Stimulated activated CD4-positive, alpha-beta T cell treated with anti-CD3 and anti-CD28 coated beads, Interleukin-1b, Interleukin-23, amount 100 ng/mL, for 4 hours (primary cell): ENCODE measurements at places on chromosomes 2 and 18.

- no peak for DNase-seq
Observed at GRCh38 chr2:112150447-112150846, 12.3 kb downstream of the FBLN7 start.

DNA sequence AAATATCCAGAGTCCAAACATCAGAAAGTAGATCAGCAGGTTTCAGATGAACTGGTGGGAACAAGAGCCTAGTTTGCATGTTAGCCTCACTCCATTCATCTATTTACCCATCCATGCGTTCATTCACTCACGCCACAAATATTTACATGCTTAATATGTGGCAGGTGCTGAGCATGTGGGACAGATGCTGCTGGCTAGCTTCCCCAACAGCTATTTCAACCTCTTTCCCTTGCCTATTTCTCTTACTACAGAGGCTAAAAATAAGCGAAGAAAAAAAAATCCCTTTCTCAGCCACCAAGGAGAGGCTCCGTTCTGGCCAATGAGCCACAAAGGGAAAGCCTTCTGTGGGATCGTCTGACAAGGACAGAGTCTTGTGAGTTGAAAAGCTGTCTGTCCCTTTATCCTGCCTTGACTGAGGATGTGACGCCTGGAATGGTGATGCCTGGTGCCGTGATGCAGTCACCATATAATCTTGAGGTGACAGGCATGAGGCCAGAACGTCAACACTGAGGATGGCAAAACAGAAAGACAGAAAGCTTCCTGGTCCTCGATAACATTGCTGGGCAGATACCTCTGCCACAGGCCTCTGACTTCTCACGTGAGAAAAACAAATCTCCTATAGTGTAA, 78.2 kb downstream of the KCTD1 start:
- no peak for DNase-seq

GRCh38 chr2:173803449-173803848, 161.7 kb downstream of the SP3 start:
- DNase-seq = no peak

GRCh38 chr2:204108330-204108751, 171.8 kb downstream of the ICOS start:
- peak; percentile 30 for DNase-seq

DNA sequence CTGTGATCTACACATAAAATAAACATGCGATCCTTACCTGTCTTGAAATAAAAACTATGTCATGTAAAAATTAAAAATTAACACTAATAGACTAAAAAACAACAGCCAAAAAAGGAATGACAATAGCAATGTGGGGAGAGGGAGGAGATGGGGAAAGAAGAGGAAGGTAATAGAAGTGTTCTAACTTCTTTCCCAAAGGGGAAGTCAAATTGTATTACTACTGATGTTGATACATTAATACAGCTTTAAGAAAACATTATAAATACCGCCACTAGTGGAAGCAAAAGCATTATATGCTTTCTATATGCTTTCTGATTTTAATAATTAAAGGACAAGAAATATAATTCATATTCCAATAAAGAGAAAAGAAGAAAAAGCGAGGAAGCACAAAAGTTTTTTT, 22.2 kb downstream of the ZNF516 start:
- DNase-seq = no peak

GRCh38 chr2:234690569-234691213, 193.8 kb upstream of the ARL4C start:
- no peak for DNase-seq

DNA sequence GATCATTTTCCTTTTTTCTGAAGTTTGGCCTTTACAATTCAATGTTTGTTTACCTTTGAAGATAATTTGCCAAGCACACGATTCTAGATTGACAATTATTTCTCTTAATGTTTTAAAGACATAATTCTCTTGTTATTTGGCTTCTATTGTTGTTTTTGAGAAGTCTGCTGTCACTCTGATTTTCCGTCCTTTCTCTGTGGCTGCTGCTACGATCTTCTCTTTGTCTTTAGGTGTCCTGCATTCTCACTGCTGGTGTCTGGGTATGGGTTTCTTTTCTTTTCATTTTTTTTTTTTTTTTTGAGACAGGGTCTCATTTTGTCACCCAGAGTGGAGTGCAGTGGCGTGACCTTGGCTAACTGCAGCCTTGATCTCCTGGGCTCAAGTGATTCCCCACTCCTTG, 15.1 kb upstream of the FAM228A start:
- no peak for DNase-seq

DNA sequence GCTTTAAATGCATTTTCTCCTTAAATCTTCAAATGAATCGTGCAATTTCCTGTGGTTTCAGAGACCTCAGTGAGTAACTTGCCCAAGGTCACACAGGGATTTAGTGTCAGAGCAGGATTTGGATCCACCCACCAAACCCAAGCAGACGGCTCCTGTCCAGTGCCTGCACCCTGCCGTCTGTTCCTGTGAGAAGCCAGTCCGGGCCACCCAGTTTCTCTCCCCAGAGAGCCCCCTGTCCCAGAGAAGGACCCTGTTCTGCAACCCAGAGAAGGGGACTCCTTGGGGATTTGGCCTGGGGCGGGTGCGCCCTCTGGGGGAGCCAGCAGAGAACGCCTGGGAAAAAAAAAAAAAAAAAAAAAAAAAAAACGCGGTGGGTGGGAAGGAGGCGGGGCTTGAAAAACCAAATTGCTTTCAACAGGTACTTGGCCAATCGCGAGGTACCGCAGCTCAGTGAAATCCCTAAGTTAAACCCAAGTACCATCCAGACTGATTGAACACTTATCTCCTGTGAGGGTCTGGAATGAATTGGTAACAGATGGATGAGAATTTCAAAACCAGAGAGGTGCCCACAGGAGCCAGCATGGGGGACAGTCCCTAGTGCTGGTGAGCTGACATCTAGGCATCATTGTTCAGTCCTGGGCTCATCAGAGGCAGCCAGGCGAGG, 30.9 kb upstream of the REEP1 start:
- peak; percentile 24 for DNase-seq

DNA sequence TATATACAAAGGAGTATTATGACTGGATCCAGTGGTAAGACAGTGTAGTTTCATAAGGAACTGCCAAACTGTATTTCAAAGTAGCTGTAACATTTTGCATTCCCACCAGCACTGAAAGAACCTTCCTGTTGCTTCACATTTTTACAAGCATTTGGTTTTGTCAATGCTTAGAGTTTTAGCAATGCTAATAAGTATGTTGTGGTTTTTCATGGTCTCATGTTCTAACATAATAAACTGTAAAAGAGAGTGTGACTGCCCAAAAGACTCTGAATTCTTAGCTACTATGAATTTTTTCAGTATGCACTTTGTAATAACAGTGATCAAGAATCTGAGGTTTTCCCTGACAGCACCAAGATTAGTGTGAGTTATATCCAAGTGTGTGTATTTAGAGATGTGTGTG, 604.2 kb downstream of the XIRP2 start:
- no peak for DNase-seq

- DNase-seq = no peak
Observed at GRCh38 chr2:186427970-186428369, 58.1 kb upstream of the ZC3H15 start.

DNA sequence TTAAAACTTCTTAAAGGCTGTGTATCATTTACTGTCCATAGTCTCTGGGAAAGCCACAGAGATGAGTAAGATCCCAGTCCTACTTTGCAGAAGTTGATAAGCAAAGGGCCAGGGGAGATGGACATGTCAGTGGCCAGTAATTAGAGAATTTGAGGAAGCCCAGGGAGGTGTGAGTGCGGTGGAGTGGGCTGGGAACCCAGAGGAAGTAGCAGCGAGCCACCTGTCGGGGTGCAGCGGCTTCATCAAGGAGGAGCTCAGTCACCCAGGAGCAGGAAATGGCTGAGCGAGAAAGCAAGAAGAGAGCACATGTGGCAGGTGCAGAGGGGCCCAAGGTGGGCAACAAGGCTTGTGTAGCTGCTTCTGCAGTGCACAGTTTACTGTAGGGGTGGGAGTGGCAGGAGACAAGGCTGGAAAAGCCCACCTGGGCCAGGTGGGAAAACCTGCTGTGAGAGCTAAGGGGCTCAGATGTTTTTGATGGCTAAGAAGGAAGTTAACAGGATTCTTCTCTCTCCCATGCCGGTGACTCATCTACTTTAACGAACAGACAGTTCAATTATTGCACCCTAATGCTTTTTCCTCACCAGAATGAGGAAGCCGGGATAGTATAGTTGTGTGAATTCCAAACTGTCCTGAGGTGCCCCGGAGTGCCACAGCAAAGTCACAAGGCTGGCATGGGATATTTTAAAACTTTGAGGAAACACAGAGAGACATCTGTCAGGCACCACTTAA, 34.8 kb upstream of the MGAT5 start:
- peak; percentile 20 for DNase-seq

GRCh38 chr2:120034621-120035020, 21.7 kb downstream of the EPB41L5 start:
- DNase-seq = no peak

- no peak for DNase-seq
Observed at GRCh38 chr18:8084160-8084559, 517.0 kb downstream of the PTPRM start.

DNA sequence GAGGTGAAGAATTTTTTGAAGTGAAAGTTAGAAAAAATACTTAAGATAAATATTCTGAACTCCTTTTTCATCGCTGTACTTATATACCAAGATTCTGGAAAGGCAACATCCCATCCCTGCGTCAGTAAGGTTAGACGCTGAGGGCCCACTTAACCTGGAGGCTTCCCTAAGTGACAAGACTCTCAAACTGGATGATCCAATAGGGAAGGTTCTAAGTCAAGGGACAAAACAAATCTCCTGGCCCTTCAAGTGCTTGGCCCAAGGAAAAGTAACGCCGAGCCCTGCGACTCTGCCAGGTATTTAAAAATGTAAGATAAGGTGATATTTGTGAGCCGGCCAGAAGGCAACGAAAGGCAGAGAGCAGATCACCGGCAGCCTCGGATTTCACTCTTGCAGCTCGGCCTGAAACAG, 1.3 kb downstream of the STK39 start:
- no peak for DNase-seq

- DNase-seq = no peak
Observed at GRCh38 chr2:162018530-162018929, 55.5 kb downstream of the DPP4 start.

GRCh38 chr18:36041146-36041545, 26.2 kb downstream of the RPRD1A start:
- DNase-seq = no peak

GRCh38 chr2:176084611-176085119, 903 bp upstream of the EVX2 start:
- DNase-seq = no peak

GRCh38 chr2:218024336-218024735, 21.5 kb upstream of the TNS1 start:
- no peak for DNase-seq

GRCh38 chr18:77967791-77968190, 718.1 kb downstream of the GALR1 start:
- no peak for DNase-seq

DNA sequence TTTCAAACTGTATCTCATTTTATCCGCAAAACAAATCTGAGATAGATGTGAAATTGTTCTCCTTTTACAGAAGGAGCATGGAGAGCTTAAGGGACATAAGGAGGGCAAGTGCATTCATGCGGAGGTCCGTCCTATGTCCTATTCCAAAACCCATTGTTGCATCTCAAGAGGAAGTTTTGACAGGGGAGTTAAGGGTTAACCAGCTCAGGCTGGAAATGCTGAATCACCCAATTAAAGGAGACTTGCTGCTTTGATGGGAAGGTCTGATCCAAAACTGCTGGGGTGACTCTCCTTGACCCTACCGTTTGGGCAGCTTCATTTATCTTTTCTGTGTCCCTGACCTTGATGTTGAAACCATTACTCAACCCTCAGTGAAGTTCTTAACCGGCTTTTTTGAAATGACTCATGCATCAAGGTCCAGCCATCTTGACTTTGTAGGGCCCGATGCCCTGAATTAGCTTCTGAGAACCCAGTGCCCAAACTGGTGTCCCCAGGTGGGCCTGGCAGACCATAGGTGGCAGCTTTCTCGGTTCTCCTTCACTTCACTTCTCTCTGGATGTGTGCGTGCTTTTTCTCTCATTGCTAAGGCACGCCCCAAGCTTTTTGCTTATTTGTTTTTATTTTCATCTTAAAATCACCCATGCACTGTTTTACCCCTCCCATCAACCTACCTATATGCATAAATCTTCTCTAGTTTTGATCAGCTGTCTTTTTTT, 15.9 kb upstream of the TXNDC2 start:
- DNase-seq = no peak

DNA sequence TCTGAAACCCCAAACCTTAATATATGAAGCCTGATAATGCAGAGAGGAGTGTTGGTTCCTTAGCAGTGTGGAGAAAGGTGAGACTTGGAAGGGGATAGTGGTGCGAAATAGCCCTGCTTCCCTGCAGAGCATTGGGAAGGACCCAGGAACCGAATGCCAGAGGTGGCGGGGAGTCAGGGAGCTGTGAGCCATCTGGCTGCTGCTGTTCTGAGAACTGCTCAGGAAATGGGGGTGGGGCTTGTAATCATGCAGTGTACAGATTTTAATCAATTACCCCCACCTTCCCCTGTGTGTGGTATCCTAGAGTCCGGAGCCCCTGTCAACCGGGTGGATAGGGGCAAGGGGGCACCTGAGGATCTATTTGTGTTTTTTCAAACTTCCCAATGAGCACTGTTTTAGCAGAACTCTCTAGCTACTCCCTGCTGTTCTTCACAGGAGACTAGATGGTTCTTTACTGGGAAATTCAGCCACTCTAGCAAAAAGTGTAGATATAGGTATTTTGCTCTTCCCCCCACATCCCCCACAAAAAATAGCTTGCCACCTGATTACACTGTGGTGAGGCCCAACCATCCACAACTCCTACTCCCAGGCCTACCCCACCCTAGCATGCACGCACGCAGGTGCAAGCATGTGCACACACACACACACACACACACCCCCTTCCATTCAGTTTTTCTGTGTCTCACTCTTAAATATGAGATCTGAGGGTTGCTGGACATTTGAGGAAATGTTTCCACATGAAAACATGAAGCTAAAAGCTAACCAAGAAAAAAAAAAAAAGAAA, 30.1 kb upstream of the MBOAT2 start:
- no peak for DNase-seq

- no peak for DNase-seq
Observed at GRCh38 chr18:1075322-1075721, 170.7 kb downstream of the ADCYAP1 start.

GRCh38 chr2:70767079-70767698, 811 bp downstream of the ADD2 start:
- DNase-seq = no peak

- no peak for DNase-seq
Observed at GRCh38 chr18:10216791-10217190, 237.6 kb upstream of the APCDD1 start.

GRCh38 chr2:69572641-69573040, 70.9 kb downstream of the AAK1 start:
- no peak for DNase-seq

DNA sequence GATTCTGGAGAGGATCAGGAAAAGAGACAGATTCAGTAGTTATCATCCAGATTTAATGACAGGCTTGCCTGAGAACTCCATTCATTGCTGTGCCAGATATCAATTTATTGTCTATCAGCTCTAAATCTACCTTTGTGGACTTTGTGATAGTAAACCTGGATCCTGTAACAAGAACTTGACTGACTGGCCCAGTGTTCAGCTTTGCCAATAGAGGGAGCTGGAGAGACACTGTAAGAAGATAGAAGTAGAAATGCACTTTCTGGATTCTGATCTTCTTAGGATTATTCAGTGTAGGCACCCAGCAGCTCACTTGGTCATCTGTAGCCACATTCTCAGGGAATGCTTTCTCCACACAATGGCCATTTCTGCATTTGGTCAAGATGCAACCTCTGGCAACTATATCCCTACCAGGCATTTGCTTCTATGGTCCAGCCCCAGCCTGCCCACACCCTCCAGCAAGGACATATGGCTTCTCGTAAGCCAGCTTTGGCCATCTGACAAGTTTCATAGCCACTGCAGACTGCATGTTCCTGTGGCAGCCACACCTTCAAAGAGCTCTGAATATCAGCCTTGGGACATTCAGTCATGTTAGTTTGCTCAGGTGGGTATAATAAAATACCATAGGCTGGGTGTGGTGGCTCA, 6.1 kb upstream of the SERPINB8 start:
- no peak for DNase-seq
